ENCODE measurements at places on chromosomes 13 and 19.

GRCh38 chr13:42732073-42732472 lies 49.3 kb upstream of the FAM216B start:
- DNase-seq = no peak

DNA sequence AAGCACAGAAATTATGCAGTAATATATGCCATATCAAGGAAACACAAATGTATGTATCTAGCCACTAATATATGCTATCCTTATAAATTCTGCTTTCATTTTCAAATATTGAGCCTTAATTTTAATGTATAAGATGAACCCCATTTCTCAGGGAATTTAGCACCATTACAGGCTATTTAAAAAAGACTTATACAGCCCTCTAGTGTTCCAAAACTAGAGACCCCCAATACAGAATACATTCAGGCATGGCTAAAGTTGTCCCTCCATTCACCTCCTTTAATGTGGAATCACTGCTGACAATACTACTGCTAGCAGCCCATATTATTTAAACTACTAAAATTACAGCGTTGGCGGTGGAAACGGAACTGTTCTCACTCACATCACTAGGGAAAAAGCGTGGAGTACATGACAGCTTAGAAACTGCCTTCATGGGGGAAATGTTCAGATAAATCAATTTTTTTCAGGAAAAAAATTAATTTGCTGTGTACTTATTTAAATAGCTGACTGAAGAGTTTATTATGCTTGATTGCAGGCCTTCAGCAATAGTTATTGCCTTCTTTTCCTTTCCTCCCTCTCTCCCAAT lies 541.0 kb downstream of the PCDH9 start:
- no peak for DNase-seq

- DNase-seq = peak; percentile 26
These were observed at the start of gene TRPM4 for GRCh38 chr19:49157445-49158224. TRPM4 (plus strand) TSS chr19:49157792; CDS start chr19:49157867, 75 bp downstream.

GRCh38 chr13:28353679-28354078 lies 141.2 kb downstream of the FLT1 start:
- DNase-seq = no peak

GRCh38 chr13:45185286-45185685 lies 15.6 kb downstream of the KCTD4 start:
- no peak for DNase-seq

- DNase-seq = no peak
These were observed at the start of gene FUT2 for GRCh38 chr19:48695743-48696352. FUT2 (plus strand) TSS chr19:48695971; CDS start chr19:48702957, 6,986 bp downstream.

DNA sequence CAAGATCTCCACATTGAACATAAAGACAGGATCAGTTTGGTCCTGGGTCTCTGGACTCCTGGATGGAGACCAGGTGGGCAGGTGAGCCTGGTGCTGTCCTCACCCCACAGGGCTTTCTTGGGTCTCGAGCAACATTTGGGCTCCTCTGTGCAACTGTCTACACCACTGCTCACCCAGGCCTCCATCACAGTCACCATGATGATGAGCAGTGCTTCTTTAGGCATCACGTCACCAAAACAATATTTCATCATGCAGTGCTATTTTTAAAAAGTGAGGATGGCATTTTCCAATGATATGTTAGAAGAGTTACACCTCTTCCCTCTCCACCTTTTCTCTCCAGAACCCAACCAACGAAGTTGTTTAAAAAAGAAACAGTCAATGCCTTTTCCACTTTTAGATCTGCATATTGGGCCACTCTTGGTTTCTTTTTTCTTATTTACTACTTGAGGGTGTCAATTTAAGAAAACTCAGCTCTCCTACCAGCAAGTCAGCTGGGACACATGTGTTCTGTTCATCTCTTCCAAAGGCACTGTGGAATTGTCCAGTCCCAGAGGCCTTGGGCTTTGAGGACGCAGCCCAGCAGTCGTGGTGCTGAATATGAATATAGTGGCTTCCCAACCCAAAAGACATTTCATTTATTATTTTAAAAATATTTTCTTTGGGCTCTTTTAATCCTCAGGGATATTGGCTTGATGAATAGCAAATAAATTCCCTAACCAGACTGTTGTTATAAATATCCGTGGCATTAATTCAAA lies 405.7 kb downstream of the KCNRG start:
- no peak for DNase-seq

DNA sequence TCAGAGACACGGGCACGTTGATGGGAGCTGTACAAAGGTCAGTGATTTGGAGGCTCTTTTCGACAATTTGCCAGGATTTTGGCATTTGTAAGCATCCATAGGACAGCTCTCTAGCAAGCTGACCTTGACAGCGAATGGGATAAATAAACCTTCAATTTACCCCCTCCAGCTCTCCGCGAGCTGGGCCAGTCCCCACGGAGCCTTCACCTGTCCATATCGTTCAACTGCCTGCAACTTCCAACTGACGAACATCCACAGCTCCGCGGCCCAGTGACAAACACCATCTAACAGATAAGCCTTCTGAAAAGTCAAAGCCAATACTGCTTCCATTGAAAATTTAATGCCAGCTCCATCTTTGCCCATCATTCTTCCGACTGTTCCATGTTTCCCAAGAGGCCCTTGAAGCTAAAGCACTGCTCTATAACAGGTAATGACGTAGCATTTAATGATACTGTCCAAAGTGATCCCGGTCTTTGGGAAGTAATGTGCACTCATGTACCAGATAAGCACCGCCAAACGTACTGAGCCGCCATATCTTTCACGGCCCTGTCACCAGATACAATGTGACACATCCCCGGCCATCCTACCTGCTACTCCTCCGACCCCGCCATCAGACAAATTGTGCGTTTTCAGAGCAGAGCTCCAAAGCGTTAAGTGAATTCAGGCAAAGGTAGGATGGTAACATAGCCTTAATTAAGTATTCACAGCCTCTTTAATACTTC lies 365.3 kb upstream of the ZNF507 start:
- no peak for DNase-seq

- DNase-seq = no peak
These were observed 85.4 kb downstream of the COL4A1 start for GRCh38 chr13:110221406-110222117.

- DNase-seq = no peak
These were observed 550.1 kb upstream of the PCDH20 start for GRCh38 chr13:61965756-61966155.

DNA sequence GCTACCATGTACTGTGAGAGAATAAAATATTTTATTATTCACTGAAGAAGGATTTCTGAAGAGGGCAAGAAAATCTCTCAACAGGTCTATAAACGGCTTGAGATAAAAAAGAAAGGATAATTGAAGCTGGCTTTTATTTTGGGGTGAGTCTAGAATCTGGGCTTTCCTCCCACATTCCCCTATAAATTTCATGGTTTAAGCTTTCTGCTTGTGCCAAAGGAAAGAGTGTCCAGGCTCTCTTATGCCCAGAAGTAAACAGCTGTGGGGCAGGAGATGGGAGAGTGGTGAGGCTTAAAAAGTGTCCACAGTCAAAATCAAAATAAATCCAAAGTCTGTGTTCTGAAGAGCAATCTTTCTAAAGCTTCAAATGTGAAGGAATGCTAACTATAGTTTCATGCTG lies 942.2 kb upstream of the MIR17HG start:
- no peak for DNase-seq

DNA sequence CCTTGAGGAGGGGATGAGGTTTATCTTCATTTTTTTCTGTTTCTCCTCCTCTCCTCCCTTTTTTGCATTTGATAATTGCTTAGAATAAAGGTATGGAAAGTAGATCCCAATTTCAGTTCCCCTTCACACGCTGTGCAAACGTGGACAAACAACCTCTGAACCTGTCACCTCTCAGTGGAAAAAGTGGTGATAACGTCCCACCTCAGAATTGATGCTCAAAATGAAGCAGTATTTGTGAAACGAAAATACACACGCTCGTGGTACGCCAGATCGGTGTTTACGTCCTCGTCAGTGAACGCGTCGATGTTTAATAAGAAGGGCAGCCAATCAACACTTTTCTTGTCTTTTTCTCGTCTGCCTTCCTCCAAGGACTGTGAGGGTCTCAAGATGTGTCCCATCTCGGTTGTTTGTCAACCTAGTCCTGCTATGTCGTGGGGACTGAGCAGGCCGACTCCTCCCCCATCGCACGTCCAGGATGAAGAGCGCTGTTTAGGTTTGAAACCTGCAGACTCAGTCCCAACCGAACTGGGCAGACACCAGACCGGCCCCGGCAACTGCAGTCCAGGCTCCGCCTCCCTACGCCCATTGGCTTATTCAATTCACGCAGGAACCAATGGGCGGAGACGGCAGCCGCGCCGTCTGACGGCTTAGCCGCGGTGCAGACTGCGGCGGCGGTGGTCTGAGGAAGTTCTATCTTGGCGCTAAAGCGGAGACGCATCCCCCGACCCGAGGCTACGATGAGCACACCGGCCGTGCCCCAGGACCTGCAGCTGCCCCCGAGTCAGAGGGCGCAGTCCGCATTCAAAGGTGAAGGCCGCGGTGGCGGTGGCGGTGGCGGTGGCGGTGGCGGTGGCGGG lies at the start of gene CKAP2:
CKAP2 (plus strand) TSS at position 659 of the 857 bp plus-strand sequence; CDS start at position 738, 79 bp downstream.
- peak; percentile 94 for DNase-seq

GRCh38 chr19:20471431-20471830 lies 94.2 kb downstream of the ZNF737 start:
- no peak for DNase-seq

- no peak for DNase-seq
These were observed 519.5 kb downstream of the SUCLA2 start for GRCh38 chr13:47481536-47481935.

- no peak for DNase-seq
These were observed 45.1 kb downstream of the ADGRE3 start for GRCh38 chr19:14629557-14629956.

- DNase-seq = no peak
These were observed 8.4 kb upstream of the ECH1 start for GRCh38 chr19:38839816-38840582.

DNA sequence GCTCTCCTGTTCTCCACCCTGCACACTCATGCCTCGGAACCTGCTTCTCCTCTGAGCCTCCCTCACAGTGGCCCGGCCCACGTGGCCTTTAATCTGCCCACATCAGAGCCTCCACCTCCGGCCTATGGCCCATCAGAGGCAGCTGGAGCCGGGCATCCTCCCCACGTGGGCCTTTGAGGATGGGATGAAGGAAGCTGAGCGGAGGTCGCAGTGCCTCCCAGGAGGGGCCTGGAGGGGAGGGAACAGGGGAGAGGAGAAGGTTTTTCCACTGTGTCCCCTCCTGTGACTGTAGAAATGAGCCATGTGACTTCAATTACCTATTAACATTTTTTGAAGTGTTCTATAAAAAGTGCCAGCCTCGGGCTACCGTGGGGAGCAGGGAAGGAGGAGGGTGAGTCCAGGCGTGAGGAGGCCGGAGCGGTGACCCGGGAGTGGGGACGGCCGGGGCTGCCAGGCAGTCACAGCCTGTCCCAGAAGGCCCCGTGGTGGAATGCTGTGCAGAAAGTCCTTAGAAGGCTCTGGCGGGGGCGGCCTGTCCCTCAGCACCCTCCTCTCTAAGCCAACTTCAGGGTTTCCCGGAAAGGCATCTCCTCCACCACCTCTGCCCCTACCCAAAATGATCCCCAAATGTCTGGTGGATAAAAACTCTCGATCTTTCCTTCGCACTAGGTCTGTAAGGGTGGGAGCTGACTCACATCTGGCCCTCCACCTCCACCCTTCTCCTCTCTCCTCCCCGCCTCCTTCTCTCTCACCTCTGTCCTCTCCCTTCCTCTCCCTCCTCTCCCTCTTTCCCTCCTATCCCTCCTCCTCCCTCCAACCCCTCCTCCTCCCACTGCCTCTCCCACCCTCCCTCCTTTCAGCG lies 24.8 kb upstream of the SLC1A5 start:
- DNase-seq = no peak

GRCh38 chr13:94780421-94780820 lies 68.1 kb upstream of the SOX21 start:
- no peak for DNase-seq

DNA sequence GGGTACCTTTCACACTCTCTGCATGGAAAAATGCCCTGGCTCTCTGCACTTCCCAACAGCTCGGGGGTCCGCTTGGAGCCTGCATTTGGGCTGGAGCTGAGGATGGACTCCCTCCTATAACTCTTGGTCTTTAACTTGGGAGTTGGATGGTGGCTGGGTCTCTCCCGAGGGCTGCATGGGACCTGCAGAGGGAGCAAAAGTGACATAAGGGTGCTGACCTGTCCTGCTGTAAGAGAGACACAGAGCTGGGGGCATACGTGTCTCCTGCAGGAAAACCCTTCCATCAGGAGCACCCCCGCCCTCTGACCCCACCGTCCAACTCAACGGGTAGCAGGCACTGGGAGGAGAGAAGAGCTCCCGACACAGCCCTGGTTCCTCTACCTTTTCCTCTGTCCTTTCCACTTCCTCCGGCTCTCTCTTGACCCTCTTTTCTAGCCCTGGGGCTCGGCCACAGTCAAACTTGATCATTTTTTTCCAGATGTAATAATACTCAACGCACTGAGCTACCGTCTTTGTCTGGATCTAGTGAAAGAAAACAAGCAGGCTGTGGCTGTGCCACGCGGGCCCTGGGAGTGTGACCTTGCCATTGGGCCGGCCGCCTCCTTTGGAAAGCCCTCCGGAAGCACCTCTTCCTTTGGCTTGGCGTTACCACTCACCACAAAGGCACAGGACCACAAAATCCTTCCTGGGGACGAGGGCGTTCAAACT lies 6.8 kb upstream of the NAPA start:
- DNase-seq = no peak

GRCh38 chr19:3324405-3324856 lies 42.0 kb upstream of the NFIC start:
- DNase-seq = peak; percentile 72

DNA sequence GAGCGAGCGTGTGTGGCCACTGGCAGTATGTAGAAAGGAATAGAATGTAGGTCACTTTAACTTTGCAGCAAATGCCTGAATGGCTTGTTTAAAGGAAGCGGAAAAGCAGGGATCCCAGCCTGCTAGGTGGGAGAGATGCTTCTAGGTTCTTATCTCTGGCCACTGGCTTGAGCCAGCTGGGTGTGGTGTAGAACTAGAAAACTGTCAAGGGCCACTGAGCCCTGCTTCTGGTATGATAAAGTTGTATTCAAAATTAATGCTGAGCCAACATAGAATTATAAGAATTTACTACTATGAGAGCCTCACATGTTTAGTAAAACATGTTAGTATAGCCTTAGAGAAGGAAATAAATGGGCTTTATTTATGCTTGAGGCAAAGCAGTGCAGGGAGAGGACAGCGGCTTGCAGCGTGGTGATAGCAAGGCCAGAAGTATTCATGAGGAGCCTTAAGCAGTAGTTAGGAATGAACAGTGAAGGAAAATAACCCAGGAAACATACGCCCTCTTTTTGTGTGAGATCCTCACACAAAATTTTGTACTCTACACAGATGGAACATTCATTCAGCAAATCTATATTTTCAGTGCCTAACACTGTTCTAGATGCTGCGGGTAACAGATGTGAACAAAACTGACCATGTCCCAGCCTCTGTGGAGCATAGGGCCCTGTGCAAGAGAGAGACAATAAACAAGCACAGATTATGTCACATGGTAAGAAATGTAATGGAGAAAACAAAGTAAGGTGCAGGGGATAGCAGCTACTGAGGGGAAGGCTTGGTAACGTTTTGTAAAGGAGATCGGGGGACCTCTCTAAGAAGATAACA lies 863.2 kb downstream of the DIAPH3 start:
- DNase-seq = no peak

All from CD4-positive, alpha-beta T cell treated with Interleukin-12 subunit alpha and Interleukin-12 subunit beta, for 1 hour (primary cell).